Activated CD4-positive, alpha-beta T cell treated with anti-CD3 and anti-CD28 coated beads, Interleukin-2, amount 50 U/mL, for 1 hour (primary cell): ENCODE measurements at places on chromosomes 12 and 14.

- no peak for DNase-seq
Measured at GRCh38 chr12:66049538-66050282, 80.8 kb downstream of the LLPH start.

DNA sequence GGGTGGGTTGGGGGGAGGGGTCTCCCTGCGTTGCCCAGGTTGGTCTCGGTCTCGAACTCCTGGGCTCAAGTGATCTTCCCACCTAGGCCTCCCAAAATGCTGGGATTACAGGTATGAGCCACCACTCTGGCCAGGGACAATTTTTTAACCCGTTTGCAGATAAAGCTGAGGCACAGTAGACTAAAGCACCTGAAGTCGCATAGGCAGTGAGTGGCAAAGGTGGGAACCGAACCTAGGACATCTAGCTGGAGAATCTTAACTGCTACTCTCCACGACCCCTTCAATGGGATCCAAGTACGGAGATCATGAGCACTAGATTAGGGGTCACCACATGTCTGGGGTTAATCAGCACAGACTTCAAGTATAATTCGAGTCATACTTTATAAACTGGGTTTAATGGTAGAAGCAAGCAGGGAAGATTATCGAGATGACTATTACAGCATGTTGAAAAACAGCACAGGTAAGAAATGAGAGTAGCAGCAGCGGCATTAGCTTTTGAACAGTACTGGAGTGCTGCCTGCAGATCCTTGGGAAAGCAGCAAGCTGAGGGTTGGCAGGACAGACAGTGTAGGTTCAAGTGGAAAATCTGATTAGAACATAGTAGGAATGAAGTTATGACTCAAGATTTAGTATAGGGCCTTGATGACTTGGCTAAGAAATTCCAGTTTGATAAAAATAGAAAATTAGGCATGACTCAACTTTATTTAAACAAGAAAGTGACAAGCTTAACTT is 23.9 kb downstream of the NID2 start:
- DNase-seq: no peak

GRCh38 chr12:113119980-113120669 is 15.4 kb downstream of the RASAL1 start:
- no peak for DNase-seq

- no peak for DNase-seq
Measured at GRCh38 chr14:51460011-51460410, 191.7 kb upstream of the FRMD6 start.
